A549 treated with Hydrocortisone at 1 μM for 4 hours (cell line): ENCODE measurements at places on chromosomes 1 and 21. TPM values are rescaled to one million over a fixed set of nuclear protein-coding genes. Genes with fewer than 3 reads are reported as not detected.

S100A7A gene
- total RNA-seq, result not detected in 5 replicates

TLR5 gene
- 0.11 to 0.18 TPM (median 0.17 TPM) in 5 replicates for total RNA-seq

MATN1 gene
- 0.03 to 0.12 TPM (median 0.10 TPM) in 3 of 5 replicates, not detected in the others for total RNA-seq

TSTD1 gene
- 0.36 to 0.44 TPM (median 0.39 TPM) in 4 of 5 replicates, not detected in the other for total RNA-seq

CYP4X1 gene
- total RNA-seq, result 0.09 TPM in 1 of 5 replicates, not detected in the others

JAM2 gene
- total RNA-seq, result not detected in 5 replicates

ASCL5 gene
- total RNA-seq, result 0.08 to 0.21 TPM (median 0.15 TPM) in 3 of 5 replicates, not detected in the others

WDR64 gene
- 0.08 TPM in 1 of 5 replicates, not detected in the others for total RNA-seq

DNAI4 gene
- 0.17 to 3.0 TPM (median 1.1 TPM) in 5 replicates for total RNA-seq
